ENCODE measurements at places on chromosomes 12 and 14.

DNA sequence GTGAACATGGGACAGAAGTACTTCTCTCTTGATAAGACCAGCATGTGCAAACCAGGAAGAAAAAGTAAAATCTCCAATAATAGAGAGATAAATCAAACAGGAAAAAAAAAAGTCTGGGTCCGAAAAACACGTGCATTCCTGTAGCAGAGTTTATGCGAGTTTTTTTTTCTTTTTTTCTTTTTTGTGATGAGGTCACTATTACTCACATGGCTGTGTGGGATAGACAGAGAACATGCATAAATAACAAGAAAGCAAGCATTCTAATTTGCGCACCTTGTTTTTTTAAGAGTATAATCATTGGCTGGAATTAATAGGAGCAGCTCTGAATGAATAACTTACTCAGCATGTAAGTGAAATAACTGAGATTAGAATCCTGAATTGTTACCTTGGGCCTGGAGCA lies 91.9 kb upstream of the CPM start:
- no peak for DNase-seq

DNA sequence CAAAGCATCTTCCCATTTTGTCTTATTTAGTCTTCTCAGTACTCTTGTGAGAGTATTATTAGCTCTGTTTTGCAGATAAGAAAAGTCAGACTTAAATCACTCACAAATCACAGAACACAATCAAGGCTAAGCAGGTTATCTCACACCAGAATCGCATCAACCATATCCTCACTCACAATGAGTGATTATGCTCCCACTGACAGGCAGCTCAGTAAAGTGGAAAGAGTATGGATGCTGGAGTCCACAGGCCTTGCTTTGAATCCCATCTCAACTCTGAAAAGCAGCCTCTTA lies 43.1 kb downstream of the TTC7B start:
- DNase-seq: no peak

GRCh38 chr14:100158566-100159093 lies 815 bp downstream of the DEGS2 start:
- no peak for DNase-seq

DNA sequence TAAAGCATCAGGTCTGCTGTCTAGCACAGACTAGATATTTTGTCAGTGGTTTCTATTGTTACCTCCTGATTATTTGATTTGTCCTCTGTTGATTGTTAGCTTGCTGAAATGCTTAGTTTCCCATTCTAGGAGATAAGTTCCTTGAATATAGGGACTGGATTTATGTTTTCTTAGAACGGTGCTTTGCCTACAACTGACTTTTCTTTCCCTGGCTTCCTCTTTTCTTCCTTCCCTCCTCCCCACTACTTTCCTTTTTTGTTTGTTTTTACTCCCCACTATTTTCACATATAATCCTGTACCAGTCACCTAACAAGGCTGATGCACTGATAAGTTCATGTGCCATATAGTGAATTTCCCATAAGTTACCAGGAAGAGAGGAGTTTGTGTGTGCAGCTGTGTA lies 58.5 kb upstream of the METAP2 start:
- no peak for DNase-seq

- no peak for DNase-seq
Observed at GRCh38 chr14:96630281-96630680, 128.1 kb downstream of the PAPOLA start.

- no peak for DNase-seq
Observed at GRCh38 chr14:83007641-83008225, 1474.1 kb upstream of the SEL1L start.

DNA sequence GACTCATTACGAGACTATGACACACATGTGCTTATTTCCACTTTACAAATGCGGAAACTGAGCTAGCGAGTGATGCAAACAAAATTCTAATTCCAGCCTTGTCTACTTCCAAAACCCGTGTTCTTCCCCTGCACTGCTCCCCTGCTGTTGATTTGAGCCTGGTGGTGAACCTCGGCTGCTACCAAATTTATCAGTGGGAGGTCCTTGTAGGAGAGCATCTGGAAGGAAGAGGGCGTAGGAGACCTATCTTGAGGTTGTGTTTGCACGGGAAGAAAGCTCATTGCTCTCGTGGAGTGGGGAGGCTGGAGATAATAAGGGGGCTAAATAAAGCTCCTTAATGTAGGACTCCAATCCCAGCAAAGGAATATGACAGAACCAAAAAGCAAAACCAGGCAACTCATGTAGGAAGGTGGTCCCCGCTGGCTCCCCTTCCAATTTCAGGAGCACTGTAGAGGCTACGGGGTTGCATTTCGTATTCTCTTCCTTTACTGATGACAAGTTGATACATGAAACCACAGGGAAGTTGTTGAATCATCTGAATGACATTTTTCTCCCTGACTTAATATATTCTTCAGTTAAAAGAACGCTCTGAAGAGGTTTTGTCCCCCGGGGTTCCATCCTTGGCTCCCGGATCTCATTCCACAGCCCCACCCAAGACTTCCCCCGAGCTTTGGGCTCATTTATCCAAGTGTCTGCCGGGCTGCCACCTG lies 52.6 kb downstream of the FZD10 start:
- no peak for DNase-seq

DNA sequence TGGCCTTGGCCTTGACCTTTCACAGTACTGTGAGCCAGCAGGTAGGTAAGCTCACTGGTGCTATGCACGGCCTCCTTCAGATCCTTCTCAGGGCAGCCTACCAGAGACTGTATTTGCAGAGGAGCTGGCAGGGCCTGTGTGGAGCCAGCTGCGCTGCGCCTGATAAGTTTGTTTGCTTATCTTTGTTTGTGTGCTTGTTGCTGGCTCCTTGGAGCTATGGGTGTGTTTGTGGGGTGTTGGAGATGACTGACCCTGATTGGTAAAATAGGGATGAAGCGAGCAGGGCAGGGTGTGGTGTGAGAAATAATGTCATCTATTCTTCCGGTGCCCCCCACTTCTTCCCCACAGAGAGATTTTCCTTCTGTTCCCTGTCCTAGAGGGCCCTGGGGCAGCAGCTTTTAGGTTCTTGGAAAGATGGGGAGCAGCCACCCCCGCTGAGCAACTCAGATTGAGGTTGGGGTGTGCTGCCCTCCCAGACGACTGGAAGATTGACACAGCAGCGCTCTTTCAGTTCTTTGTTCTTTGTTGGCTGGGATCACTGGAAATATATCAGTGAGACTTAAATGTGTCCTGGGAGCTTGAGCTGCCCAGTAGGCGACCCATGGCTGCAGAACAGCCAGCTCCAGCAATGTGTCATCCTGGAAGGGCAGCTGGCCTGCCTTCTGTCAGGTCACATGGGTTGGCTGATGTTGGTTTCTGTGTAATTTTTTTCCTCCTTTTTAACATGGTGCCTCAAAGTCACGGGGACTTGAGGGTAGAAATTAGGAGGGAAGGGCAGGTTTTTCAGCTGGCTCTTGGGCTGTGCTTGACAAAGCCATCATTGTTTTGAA lies 19.6 kb downstream of the MLXIP start:
- DNase-seq: no peak

DNA sequence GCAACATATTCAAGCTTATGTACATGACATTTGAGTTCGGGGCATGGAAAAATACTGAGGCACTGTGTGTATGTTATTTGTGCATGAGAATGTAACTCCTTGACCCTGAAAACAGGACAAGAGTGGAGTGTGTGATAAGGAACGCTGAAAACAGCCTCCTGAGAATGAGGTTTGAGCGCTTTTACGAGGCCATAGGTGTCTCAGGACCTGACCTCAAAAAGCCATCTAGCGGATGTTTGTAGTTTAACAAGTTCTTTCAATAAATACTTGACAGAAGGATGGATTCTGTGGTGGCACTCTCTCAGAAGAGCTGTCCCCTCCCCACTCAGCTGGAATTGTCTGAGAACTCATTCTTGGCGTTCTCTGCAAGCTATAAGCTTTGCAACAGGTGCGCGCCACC lies 350.5 kb upstream of the TMTC1 start:
- no peak for DNase-seq

- no peak for DNase-seq
Observed at GRCh38 chr12:52058631-52059361, 7.6 kb downstream of the NR4A1 start.

DNA sequence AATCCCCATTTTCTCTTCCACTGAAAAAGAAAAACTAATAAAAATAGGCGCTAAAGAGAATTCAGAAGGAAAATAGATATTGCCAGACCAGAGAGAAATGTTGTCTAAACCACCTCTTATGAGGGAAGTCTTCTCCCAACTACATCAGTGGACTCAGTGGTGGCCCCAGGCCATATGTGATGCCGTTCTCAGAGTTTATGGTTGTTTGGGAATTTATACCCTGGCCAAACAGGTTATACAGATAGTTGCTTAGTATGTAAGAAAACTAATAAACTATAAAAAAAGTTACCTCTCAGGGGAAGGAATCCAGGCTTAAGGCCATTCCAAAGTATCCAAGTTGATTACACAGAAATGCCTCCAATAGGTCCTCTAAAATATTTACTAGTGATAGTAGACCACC lies 103.4 kb upstream of the RBM19 start:
- no peak for DNase-seq
